ENCODE measurements at places on chromosomes 3 and 15. TPM values are rescaled to one million over a fixed set of nuclear protein-coding genes. Genes with fewer than 3 reads are reported as not detected.

APOD gene
- total RNA-seq, result 8.9 TPM

GOLGA8G gene
- not detected for total RNA-seq

TMC3 gene
- total RNA-seq, result not detected

CHDH gene
- 1.2 TPM for total RNA-seq

GOLGA6L22 gene
- not detected for total RNA-seq

All from bladder microvascular endothelial cell (primary cell).